Mucosa of gallbladder (tissue), 1 donor: ENCODE measurements at places on chromosomes 5 and 9. TPM values are rescaled to one million over a fixed set of nuclear protein-coding genes. Genes with fewer than 3 reads are reported as not detected.

DNA sequence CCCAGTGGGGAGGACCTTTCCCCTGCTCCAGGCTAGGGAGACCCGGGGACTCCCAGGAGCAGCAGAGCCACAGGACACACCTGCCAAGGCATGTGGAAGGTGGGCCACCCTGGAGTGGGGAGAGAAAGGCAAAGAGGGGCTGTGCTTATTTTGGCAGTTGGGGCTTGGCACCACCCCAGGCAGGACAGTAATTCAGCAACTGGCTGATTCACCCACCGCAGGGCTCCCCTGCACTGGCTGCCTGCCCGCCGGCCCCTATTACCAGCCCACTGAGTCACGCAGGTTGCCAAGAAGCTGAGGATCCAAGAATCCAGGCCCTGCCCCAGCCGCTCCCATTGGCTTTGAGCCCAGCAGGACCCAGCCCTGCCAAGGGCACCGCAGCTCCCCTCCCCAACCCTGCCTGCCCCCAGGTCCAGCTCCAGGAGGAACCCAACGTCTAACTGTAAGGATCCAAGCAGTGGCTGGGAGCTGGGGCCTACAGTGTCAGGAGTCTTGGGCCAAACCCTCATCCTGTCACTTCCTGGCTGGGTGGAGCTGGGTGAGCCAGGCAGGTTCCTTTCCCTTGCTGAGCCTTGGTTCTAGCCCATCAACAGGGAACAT lies 14.2 kb upstream of the RALGDS start:
- DNase-seq = peak; percentile 85

- no peak for DNase-seq
These were observed 8.0 kb downstream of the SPARC start for GRCh38 chr5:151678713-151679112.

- DNase-seq = no peak
These were observed 45.4 kb upstream of the MYOT start for GRCh38 chr5:137822158-137822764.

DNA sequence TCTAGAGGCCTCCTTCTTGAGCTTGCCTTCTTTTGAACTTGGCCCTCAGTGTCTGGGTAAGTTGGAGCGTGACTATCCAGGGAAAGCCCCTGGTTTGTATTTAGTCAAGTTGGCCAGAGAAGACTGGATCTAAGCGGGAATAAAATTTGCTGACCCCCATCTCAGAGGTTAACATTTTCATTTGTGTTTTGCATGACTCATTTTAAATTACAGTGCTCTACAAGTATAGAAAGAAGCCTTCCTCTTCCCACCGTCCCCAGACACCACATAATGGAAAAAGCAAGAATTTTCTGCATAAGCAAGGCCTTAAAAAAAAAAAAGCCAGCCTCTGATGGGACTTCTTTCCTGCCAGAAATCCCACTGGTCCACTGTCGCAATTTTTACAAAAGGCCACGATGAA lies 27.2 kb downstream of the PIK3R1 start:
- no peak for DNase-seq

The CDH9 gene
- not detected for total RNA-seq

DNA sequence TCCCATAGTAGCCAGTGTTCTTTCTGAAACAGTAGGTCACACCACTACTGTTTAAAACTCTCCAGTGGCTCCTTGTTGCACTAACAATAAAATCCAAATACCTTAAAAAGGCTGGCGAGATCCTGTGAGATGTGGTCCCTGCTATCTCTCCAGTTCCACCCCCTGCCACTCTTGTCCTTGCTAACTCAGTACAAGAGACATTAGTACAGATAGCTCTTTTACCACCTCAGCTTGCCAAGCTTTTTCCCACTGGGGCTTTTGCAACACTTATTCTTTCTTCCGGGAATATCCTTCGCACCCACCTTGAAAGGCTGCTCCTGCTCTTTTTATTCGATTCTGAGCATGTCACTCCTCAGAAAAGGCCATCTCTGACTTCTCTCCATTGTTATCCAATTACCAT lies 14.9 kb downstream of the NIPSNAP3B start:
- no peak for DNase-seq

- DNase-seq = no peak
These were observed 108.7 kb upstream of the MPDZ start for GRCh38 chr9:13388157-13388556.

- DNase-seq = no peak
These were observed 131.8 kb downstream of the EFNA5 start for GRCh38 chr5:107538805-107539445.

The SPARC gene
- total RNA-seq = 985 TPM

- DNase-seq = peak; percentile 83
These were observed 529.1 kb upstream of the CLINT1 start for GRCh38 chr5:158388021-158388420.

- DNase-seq = no peak
These were observed 195.5 kb downstream of the SNCAIP start for GRCh38 chr5:122507581-122507980.
